ENCODE measurements at places on chromosomes 12 and 14.

GRCh38 chr12:13428538-13429265, 232.2 kb downstream of the EMP1 start:
- DNase-seq: no peak

DNA sequence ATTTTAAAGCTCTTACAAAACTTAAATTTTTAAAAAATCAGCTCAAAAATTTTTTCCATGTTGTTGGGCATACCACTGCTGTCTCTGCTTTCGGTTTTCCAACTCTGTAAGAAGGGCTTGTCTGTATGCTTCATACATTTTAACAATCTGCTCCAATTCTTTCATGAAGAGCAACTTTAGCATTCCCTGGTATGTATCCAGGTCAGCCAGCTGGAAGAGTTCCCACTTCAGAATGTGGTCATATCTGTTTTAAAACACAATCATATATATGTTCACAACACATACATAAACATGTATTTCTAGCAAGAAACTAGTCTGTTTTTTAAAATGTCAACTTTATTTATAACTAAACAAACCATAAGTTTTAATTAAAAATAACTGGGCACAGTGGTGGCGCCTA, 33.0 kb downstream of the SAV1 start:
- no peak for DNase-seq

DNA sequence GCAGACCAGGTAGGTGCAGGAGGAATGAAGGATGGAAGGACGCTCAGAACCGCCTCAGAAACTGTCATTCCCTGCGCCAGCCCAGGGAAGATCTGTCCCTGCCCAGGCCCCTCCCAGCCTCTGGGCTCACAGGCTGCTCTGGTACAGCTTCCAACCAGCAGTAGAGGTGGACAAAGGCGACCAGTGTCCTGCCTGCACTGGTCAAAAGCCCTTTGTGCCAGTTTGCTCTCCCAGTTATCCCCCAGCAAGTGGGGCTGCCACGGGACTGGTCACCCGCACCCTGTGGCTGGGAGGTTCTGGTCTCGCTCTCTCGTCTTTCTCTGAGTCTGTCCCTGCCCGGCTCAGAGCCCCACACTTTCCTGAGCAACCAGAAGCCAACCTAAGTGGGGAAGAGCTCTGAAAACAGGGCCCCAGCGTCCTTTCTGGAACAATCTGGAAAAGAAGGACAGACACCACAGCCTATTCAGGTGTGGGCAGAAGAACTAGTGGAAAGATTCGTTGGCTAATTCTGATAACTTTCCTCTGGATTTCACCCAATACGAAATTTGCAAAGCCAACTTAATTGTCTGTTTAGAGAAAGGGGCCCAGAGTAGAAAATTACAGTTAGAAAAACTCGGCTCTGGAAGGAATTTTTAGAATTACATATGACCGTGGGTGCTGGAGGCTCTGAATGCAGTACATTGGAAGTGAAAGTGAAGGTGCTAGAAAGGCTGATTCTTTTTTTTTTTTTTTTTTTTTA, 21.7 kb downstream of the SNRNP35 start:
- no peak for DNase-seq

DNA sequence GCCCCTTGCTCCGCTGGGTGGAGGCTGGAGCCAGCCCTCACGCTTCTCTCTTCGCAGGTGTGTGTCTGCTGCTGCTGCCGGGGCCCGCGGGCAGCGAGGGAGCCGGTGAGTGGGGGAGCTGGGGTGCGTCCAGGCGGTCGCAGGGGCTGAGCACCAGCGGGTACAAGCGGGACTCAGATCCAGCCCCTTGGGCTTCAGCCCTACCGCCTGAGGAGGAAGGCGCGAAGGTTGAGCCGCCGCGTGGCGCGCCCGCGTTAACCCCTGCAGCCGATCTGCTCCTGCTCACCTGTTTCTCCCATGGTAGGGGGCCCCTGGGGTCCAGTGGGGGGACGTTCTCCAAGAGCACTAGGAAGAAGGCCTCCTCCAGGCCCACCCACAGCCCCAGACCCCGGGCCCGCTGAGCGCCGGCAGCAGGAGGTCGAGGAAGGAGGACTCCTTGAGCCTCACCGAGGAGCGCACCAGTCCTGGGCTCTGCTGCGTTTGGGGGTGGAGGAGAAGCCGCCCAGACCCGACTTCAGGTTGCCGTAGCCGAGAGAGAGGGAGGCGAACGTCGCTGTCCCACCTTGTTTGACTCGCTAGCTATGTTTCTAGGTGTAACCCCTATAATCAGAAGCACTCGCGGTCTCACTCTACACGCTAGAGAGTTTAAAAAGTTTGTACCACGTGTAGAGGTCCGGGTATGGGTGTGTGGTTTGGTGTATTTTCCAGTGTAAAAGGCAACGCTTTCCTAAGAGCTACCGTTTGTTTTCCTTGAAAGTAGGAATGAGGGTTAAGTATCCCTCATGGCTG, 834 bp downstream of the COCH start:
- no peak for DNase-seq

All from posterior vena cava (tissue), 2 donors.